Activated CD4-positive, alpha-beta T cell treated with anti-CD3 and anti-CD28 coated beads, Interleukin-2, Interleukin-4, amounts not matched to agents 100 ng/mL and 50 ng/mL, durations not matched to agents 16 hours and 8 hours (primary cell): ENCODE measurements at places on chromosomes 1 and 21.
A peak's percentile ranks its signal among the peaks of the same experiment; 100 is the strongest.

- DNase-seq: no peak
Observed at GRCh38 chr1:210942513-210942912, 191.4 kb downstream of the KCNH1 start.

GRCh38 chr1:233252441-233252840, 43.1 kb downstream of the PCNX2 start:
- no peak for DNase-seq

GRCh38 chr1:36573445-36573844, 90.7 kb upstream of the CSF3R start:
- no peak for DNase-seq

DNA sequence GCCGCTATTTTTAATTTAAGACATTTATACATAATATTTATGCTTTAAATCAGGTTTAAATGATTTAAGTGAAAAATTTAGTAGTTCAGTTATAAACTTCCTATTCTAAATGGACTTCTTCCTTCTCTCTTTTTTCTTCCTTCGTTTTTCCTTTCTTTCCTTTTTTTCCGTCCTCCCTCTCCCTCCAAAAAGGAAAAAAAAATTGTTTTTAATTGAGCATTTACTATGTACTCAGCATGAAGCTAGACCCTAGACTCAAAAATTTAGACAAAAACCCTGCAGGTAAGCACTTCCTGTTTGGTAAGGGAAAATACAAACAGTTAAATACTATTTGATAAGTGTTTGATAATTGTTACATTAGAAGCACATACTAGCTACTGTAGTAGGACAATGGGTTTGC, 2.6 kb upstream of the TM2D1 start:
- DNase-seq: no peak

GRCh38 chr1:214184992-214185391, 96.0 kb upstream of the SMYD2 start:
- DNase-seq: no peak

GRCh38 chr1:33455539-33456501, 16.6 kb upstream of the ZSCAN20 start:
- DNase-seq: peak; percentile 50

DNA sequence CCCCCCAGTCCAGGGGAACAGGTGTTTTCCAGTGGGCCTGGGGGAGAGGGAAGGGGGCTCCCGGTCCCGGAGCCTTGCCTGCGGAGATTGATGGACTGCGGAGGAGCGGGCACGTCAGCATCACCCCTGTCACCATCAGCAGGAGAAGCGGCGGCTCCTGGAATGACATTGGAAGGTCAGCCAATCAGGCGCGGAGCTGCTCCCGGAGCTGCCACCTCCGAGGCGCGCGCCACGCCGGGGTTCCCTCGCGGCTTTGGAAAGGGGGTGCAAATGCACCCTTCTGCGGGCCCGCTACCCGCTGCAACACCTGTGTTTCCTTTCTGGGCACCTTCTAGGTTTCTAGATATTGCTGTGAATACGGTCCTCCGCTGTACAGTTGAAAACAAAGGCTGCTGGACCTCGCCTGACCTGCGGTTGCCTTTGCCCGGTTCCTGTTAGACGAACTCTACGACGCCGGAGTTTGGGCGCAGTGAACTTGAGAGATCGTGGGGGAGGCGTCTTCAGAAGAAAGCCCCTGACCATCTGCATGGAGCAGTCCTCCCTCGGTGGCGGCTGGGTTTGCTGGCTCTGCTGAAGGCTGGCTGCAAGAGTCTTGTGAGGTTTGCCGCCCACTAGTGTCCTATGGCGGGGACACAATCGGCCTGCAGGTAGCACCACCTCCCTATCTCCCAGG, 5.3 kb downstream of the DSCAM start:
- no peak for DNase-seq

GRCh38 chr1:242187171-242187570, 188.3 kb upstream of the MAP1LC3C start:
- no peak for DNase-seq

GRCh38 chr21:29680273-29680672, 259.5 kb downstream of the GRIK1 start:
- DNase-seq: no peak

GRCh38 chr1:234148350-234148749, 224.9 kb upstream of the COA6 start:
- no peak for DNase-seq

GRCh38 chr1:160807738-160808137, 11.8 kb downstream of the LY9 start:
- no peak for DNase-seq

DNA sequence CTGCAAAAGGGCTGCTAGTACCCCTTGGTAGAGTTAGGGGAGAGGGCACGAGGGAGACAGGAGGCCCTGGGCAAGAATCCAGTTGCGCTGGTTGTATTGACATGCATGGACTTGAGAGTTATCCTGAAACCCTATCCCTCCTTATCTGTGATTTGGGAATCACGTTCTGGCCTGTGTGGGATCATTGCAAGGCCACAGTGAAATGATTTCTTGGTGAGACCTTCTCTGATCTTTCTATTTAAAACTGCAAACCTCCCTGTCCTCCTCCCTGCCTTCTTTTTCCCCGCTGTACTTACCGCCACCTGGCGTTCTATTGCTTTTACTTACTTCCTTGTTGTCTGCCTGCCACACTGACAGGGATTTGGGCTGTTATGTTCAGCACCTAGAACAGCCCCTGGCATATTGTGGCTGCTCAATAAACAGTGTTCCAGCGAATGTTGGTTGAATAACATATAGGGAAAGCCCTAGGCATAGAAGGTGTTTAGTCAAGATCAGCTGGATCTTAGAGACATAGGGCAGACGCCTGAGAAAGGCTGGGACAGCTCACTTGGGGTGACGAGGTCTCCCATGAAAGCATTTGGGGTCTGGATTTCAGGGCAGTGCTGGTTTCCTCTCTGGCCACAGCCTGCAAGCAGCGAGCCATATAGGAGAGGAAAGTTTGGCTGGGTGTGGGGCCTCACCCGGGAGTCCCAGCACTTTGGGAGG, 25.6 kb downstream of the ALPL start:
- DNase-seq: peak; percentile 19
